Stimulated activated CD8-positive, alpha-beta memory T cell treated with anti-CD3 and anti-CD28 coated beads, Interleukin-4, amount 100 ng/mL, for 4 hours (primary cell): ENCODE measurements at places on chromosomes 6 and 20.

- DNase-seq = no peak
Observed at GRCh38 chr20:51450984-51451383, 91.5 kb downstream of the NFATC2 start.

DNA sequence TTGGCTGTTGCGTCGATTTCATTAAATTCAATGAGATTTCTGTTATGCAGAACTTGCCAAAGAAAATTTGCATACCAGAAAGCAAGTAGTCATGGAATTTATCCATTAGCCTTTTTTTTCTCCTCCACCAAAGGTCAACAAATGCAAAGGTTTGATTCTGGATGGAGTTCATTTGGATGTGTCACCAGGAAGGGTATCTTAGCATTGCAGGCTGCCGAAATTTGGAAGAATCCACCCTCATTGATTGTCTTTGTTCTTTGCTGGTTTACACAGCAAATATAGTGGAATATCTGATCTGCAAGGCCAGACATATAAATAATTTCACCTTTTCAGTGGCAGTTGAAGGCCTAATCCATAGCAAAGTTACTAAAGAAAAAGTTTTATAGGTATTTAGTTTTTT, 229.4 kb upstream of the SLC35B3 start:
- DNase-seq = no peak

DNA sequence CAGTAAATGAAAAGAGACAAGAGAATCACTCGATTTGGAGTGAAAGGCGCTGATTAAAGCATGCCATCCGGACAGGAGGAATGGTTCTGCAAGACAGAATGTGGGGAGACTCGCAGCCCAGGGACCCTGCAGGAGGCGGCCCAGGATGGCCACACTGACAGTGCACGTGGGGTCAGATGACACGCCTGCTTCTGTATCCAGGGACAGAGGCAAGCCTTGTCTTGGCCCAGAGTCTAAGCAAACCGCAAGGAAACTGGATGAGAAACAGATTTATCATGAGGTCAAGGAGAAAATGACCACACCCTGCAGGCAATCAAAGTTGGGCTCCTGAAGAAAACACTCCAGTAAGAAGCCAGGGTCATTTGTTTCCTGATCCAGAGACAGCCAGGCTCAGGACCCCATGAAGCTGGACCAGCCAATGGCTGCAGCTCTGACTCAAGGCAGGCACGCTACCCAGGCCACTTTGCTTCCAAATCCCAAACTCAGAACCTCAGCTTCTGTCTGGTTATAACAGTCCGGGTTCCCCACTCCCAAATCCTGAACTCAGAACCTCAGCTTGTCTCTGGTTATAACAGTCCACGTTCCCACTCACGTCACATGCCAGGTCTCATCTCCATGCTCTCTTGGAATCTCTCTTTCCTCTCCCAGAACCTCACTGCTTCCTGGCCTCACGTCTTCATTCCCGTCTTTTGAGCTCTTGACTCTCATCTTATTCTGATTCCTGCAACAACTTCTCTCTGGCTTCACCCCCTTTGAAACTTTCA, 144.9 kb upstream of the THBS2 start:
- DNase-seq = no peak

- no peak for DNase-seq
Observed at GRCh38 chr6:52958546-52959255, 36.4 kb downstream of the GSTA4 start.

GRCh38 chr6:2508071-2508470, 242.7 kb downstream of the MYLK4 start:
- DNase-seq = no peak

- DNase-seq = no peak
Observed at GRCh38 chr6:3793545-3793944, 42.0 kb upstream of the PXDC1 start.

DNA sequence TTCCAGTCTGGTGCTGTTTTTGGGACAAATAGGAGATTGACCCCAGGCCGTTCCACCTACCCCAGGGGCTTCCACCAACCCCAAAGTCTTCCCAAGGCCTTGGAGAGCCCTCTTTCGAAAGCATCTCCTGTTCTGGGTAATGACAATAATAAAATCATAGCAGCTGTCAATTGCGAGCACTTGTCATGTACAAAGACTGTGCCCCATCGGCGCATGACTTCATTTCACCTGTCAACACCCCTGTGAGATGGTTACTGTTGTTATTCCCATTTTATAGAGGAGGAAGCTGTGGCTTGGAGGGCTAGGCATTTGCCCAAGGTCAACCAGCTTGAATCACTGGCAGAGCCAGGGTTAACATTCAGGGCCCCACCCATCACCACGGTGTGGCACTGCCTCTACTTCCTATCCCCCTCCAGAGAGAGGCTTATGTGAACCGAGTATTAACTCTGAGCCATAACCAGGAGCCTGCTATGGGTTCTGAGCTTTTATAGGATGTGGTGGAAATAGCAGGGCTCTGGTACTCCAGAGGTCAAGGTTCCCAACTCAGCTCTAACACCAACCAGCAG, 51.2 kb downstream of the HNF4A start:
- DNase-seq = no peak

GRCh38 chr6:168117942-168118341, 38.9 kb upstream of the FRMD1 start:
- no peak for DNase-seq

DNA sequence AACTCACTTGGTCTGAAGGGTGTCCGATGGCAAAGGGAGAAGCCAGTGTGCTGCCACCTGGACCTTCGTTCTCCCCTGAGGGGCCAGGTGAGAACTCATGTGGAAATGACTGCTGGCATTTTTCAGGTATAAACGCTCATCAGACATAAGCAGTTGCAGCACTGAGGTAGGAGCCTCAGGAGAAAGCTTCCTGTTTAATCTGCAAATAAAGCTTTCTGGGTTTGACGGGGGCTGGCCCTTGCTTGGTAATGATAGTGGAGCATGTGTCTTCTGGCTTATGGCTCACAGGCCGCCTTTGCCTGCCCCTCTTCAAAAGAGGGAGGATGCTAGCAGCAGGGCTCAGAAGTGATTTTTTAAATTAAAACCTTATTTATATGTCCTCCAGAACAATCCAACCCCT, 122.1 kb upstream of the SLC24A3 start:
- DNase-seq = no peak

DNA sequence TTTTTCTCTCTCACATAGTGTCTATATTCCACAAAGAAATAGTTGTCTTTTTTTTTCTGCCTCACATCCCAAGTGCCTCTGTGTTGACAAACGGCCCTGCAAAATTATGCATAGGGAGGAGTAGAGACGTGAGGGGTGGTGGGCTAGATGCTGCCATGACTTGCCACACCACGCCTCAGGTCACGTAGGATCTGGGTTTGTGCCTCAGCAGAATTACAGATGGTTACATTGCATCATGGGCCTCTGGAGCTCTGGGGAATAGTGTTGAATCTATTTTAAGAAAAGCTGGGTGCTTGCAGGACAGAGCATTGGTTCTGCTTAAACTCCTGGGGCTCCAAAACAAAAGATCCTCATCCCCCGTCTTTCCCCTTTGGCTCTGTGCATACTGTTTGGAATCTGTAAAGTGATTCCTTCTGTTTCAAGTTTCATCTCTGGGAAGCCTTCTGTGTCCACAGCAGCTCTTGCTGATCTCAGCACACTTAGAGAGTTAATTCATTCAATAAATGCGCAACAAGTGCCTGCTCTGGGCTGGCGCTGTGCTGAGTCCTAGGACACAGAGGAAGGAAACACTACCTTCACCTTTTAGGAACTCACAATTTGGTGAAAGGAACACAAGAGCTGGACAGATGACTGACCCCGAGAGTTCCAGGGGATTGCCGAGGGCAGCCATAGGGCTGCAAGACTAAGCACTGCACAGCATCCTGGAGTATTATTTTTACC, 2.4 kb downstream of the FANCE start:
- DNase-seq = no peak

DNA sequence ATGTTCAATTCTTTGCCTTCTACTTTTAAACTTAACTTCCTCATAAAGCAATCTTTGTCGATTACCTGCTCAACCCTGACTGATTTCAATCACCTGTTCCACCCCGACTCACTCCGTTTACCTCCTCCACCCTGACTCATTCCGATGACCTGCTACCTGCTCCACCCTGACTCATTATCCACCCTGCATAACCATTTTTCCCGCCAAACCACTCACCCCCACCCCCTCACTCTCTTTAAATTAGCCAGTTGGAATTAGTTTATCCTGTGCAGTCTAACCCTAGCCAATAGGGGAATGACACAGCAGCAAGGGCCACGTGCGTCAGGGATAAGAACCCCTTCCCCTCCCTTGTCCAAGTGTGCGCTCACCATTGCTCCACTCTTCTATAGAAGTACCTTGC, 56.7 kb upstream of the MRAP2 start:
- DNase-seq = no peak

- DNase-seq = no peak
Observed at GRCh38 chr6:2237001-2237400, 8.4 kb downstream of the GMDS start.

- no peak for DNase-seq
Observed at GRCh38 chr6:136726837-136727557, 65.3 kb downstream of the MAP3K5 start.

- no peak for DNase-seq
Observed at GRCh38 chr20:62691487-62691886, 17.1 kb upstream of the NTSR1 start.

DNA sequence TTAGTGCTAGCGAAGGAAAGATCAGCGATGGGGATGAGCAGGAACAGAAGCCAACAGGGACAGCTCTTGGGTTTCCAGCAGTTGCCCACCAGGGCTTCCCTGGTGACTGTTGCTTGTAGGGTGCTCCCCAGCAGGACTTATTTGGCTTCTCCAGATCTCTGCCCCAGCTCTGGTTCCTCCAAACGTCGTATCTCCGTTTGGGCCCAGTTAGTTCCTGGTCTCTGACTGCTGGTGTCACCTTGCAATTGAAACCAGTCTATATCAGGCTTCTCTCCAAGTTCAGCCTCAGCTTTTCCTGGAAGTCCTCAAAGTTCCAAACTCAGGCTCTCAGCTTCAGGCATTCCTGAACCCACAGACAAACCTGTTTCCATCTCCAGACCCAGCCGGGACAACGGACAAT, 70.8 kb upstream of the NXT1 start:
- no peak for DNase-seq

DNA sequence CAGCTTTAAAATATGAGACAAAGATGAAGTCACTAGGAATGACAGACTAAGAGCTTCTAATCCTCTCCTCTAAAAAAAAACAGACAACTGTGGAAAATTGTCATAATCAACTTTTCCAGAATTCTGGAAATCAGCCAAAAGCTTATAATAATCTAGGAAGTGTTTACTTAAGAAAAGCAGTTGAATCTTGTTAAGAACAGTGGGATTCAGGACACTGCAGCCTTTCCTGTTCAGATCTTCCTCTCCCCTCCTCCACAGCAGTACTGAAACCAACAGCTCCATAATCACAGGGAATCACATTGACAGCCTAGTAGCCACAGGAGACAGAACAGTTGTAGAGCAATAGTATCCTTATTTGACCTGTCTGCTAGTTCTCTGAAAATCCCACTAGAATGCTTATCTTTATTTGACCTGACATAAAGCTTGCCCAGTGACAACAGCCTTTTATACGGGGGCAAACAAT, 41.6 kb downstream of the IBTK start:
- DNase-seq = no peak

- DNase-seq = no peak
Observed at GRCh38 chr20:48339190-48339985, 488.4 kb downstream of the PREX1 start.

DNA sequence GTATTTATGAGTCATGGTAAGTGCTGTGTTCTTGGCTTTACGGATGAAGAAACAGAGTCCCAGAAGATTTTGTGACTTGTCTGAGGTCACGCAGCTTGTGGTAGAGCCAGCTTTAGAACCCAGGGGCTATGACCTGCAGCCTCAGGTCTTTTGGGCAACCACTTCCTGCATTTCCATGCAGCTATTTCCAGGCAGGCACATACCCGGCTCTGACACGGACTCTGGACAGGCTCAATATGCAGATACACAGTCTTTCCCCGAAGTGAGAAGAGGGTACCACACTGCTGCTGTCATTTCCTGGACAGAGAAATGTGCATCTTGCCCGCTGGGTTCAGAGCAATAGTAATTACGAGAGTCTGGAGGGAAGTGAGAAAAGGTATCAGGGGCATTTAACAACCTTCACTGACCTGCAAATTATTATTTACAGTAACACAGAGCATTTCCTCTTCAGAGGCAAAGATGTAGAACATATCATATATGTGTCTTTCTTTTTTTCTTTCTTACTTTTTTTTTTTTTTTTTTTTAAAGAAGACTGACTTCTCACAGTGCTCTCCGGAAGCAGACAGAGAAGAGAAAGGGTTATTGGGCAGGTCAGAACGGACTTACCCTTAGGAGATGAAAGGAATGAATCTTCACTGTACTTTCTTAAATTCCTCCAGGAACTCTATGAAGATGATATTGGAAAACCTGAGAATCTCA, 185.1 kb downstream of the CLIC5 start:
- no peak for DNase-seq

DNA sequence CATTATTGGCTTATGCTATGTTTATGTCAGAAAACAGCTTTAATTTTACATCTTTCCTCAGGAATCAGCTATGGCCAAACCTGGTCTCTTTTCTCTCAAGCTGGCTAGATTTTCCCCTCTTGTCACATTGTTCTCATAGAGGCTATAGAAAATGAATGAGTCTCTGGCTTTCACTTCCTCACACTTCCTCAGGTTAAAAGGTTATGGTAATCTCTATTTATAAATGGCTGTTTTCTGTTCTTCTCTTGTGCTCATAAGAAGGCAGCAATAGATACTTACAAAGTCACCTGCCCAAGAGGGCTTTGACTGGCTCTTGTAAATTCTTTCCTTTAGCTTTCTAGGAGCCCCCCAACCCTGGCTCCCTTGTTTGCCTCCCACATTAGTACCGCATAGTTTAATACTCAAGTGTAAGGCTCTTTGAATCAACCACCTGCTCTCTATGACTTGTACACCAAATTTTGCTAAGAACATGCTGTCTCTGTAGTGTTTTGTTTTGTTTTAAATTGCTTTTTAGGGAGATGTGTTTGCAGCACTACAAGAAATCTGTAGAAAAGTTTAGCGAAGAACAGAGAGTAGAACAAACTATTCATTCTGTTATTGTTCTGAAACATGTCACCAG, 897.4 kb upstream of the CITED2 start:
- no peak for DNase-seq

DNA sequence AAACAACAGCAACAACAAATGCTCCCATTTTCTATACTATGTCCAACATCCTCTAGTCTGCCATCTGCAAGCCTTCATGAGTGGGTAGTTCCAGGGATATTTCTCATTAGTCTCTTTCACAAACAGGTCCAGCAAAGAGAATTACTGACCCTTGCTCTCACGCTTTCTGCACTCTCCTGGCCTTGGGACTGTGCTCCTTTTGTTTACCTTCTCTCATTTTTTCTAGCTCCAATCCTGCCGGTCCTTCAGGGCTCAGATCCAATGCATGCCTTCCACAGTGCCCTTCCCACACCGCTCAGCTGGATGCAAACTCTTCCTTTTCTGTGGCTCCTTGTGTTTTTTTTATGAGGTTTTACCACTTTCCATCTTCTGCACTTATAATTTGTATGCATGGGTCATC, 47.2 kb downstream of the ADTRP start:
- no peak for DNase-seq

DNA sequence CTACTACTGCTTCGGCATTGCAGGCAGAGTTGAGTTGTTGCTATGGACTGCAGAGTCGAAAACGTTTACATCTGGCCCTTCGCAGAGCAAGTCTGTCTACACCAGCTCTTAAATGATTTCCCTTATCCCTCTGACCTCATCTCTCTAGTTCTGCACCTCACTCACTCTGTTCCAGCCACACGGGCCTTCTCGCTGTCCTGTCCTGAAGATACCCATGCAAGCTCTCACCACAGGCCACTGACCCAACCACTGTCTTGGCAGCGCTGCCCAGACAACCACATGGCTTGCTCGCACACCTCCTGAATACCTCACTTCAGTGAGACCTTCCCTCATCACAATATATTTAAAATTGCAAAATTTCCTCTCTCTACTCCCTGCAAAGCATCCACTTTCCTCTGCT, 31.4 kb downstream of the B4GALT5 start:
- no peak for DNase-seq
